ENCODE measurements at places on chromosomes 1 and 21.

- no peaks in the 10 kb centered on the region for H3K36me3 ChIP-seq
- H3K27ac ChIP-seq: no peak overlapping the region
- H3K4me1 ChIP-seq: peaks cover 12% of the 10 kb centered on the region
- H3K27me3 ChIP-seq: no peaks in the 10 kb centered on the region
- no peak for DNase-seq
These were observed 179.6 kb downstream of the DHRS3 start for GRCh38 chr1:12438349-12438924.

- DNase-seq: no peak
- H3K4me3 ChIP-seq: no peak overlapping the region
- no peak overlapping the region for H3K27ac ChIP-seq
- peaks cover 8% of the 10 kb centered on the region for H3K4me1 ChIP-seq
- no peaks in the 10 kb centered on the region for H3K36me3 ChIP-seq
These were observed 258.9 kb upstream of the SGIP1 start for GRCh38 chr1:66275083-66275482.

DNA sequence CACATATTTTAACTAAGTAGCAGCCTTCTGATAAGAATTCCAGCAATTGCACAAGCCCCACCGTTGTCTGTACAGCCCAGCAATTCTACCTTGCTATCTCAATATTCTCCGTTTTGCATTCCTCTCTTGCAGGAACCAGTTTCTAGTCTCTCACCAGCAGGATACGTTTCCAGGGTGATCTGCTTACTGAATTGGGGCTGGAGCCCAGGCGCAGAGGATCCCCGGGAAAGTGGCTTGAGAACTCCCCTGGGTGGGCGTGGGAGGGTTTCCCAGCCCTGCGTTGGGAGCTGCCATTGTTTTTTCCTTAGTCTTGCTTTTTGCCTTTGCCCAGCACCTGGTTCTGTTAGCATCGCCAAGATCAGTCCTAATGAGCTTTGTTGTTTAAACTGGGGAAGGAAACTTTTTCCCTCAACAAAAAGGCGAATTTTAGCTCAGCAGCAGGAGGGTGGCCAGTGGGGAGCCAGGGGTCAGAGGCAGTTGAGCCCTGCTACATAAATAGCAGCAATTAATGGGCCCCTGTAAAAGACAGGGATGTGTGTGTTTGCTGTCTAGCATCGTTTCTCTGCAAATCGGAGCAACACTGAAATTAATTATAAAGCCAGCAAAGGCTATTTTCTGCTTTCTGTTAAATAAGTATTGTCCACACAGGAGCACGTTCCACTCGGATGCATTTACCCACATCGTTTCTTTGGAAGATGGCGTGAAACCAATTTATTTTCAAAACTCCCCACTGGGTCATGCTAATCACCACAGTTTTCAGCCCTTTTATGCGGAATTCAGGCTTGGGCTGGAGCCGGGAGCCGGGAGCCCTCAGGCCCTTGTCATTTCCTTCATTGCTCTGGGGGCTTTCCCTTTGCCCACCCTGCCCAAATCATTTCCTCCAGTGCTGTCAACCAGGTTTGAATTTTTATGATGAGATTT is 36.6 kb downstream of the HUNK start:
- no peak for DNase-seq
- no peaks in the 10 kb centered on the region for H3K36me3 ChIP-seq
- H3K4me1 ChIP-seq: peaks cover 20% of the 10 kb centered on the region
- H3K4me3 ChIP-seq: no peak overlapping the region
- no peak overlapping the region for H3K27ac ChIP-seq

DNA sequence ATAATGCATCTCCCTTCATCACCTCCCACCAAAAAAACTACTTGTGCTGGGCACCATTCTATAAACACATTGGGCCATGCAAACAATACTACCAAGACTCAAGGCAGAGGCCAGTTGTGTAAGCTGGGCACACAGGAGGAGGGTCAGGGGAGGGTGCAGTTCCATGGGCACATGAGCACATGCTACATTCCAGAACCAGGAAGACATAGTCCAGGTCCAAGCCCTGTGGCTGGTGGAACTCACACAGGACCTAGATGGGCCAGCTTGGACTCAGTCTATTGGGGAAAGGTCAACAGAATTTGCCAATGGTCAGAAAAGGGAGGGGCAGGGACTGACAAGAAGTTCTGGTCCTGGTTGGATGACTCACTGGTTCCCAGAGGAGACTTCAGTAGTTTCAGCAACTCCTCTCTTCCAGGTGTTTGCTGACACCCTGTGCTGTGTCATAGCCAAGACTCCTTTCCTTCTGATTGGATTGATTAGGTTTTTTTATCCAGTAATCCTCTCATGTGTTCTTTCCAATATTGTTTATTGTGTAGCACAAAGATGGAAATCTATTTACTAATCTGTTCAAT is 249.7 kb downstream of the C1orf94 start:
- H3K36me3 ChIP-seq: no peaks in the 10 kb centered on the region
- H3K27ac ChIP-seq: no peak overlapping the region
- DNase-seq: no peak
- H3K27me3 ChIP-seq: no peaks in the 10 kb centered on the region
- no peaks in the 10 kb centered on the region for H3K4me1 ChIP-seq

- no peak overlapping the region for H3K4me3 ChIP-seq
- no peaks in the 10 kb centered on the region for H3K27me3 ChIP-seq
- H3K27ac ChIP-seq: no peak overlapping the region
- H3K4me1 ChIP-seq: no peaks in the 10 kb centered on the region
- no peak for DNase-seq
These were observed 54.9 kb upstream of the PPP2R5A start for GRCh38 chr1:212230329-212230728.

- no peak overlapping the region for H3K4me3 ChIP-seq
- H3K27me3 ChIP-seq: no peaks in the 10 kb centered on the region
- H3K36me3 ChIP-seq: no peaks in the 10 kb centered on the region
These were observed 59.0 kb downstream of the UBIAD1 start for GRCh38 chr1:11331945-11332546.

GRCh38 chr1:83918688-83919285 is 80.1 kb downstream of the TTLL7 start:
- H3K27ac ChIP-seq: no peak overlapping the region
- no peaks in the 10 kb centered on the region for H3K36me3 ChIP-seq
- H3K4me3 ChIP-seq: no peak overlapping the region
- no peaks in the 10 kb centered on the region for H3K27me3 ChIP-seq
